T-cell (primary cell): ENCODE measurements at places on chromosomes 5 and 9.

GRCh38 chr5:120304663-120305062 is 159.4 kb upstream of the PRR16 start:
- DNase-seq: no peak

- DNase-seq: no peak
Measured at GRCh38 chr9:134060546-134060945, 7.3 kb downstream of the BRD3 start.

GRCh38 chr5:9202636-9203035 is 343.2 kb downstream of the SEMA5A start:
- no peak for DNase-seq

- DNase-seq: no peak
Measured at GRCh38 chr5:170223360-170223759, 9.4 kb upstream of the C5orf58 start.

GRCh38 chr9:88578121-88579049 is 43.4 kb downstream of the NXNL2 start:
- peak; percentile 72 for DNase-seq

DNA sequence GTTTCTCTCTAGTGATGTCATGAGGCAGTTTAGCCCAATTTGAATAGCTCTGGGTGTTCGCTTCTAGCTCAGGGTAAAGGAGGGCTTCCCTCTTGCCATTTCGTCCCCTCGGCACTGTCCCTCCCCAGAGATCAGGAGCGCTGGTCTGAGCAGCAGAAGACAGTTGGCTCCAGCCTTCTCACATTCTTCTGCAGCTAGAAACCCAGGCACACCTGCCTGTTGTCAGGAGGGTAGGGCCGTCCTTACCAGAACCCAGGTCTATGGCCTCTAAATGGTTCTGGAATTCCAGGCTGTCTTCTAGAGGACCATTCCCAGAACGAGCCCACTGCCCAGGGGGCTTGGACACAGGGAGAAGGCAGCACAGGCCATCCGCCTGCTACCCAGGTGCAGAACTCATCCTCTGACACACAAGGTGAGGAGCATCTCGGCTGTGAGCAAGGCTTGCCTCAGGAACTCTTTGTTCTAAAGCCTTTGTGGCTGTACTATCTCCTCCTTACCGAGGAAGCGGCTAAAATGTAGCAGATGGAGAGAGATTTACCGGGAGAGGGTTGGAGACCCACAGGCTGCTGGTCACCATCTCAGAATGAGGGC is 255.6 kb upstream of the IRX2 start:
- DNase-seq: no peak

DNA sequence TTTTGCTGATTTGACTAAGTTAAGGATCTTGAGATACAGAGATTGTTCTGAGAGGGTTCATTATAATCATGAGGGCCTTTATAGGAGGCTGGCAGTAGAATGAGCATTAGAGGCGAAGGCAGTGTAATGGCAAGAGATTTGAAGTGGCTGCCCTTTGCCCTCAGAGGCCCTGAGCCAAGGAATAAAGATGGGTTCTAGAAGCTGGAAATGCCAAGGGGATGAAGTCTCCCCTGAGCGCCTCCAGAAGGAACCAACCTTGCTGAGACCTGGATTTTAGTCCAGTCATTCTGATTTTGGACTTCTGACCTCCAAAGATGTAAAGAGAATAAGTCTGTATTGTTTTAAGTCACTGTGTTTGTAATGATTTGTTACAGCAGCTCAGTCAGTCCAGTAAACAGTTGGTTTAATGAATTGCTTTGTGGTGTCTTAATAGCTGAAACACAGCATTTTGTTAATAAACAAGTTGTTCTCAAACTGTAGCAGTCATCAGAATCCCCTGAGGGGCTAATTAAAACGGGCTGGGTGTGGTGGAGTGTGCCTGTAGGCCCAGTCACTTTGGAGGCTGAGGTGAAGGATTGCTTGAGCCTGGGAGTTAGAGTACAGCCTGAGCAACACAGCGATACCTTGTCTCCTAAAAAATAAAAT is 23.2 kb downstream of the GLRX start:
- DNase-seq: no peak

GRCh38 chr5:76408104-76408654 is 5.1 kb downstream of the IQGAP2 start:
- DNase-seq: no peak

DNA sequence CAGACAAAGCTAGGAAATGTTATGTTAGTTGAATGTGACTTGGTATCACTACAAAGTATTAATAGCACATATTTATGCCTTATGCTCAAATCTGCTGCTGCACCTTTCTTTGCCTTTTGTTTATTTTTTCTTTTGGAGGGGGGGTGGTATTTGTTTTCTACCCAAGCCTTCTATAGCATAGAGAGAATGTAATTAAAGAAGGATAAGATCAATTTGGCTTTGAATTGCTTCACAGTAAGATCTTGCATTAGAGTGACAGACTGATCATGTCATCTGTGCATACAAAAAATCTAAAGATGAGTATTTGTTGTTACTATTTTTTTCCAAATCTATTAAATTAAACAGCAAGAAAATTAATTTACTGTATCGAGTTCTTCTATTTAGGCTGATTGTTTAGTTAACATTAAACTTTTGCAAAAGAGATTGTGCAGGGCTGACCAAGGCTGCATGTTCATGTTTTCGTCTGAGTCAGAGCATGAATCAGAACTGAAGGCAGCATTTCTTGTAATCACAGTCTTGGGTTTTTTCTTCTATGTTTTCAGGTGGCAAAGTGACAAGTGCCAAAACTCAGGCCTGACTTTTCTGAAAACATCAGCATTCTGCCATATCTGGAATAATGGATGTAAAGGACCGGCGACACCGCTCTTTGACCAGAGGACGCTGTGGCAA is 1007.1 kb upstream of the WWC1 start:
- no peak for DNase-seq

DNA sequence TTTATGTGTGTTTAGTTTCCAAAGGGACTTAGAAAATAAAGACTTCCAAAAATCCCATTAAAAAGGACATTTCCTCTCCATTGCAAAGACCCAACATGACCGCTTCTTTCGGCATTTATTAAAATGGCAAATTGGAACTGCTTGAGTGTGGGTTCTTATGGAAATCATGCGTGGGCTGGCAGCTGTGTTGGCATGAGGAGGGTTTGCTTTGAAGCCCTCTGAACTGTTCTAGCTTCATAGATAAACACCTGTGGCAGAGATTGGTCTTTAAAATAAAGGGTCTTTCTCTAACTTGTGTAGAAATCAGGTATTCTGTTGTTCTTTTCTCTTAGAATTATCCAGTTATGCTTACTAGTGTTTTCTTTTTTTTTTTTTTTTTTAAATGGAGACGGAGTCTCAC is 55.9 kb upstream of the TEX48 start:
- no peak for DNase-seq

- no peak for DNase-seq
Measured at GRCh38 chr9:94140791-94141790, 56.8 kb downstream of the PTPDC1 start.

DNA sequence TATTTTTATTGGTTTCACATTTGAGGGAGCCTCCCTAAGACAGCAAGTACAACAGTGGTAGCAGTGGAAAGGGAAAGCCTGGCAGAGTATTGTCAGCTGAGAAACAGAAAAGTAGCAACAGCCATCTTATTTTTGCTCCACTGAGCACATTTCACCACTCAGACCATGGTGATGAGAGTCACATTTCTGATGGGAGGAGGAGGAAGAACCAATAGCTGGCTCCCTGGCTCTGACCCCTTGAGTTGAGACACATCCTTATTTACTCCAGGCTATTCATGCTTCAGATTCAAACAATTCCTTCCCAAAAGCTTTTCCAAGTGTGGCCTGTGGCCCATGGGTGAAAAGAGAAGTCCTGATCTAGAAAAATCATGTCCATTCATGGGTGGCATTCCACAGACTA is 236.3 kb downstream of the ARHGAP26 start:
- no peak for DNase-seq

DNA sequence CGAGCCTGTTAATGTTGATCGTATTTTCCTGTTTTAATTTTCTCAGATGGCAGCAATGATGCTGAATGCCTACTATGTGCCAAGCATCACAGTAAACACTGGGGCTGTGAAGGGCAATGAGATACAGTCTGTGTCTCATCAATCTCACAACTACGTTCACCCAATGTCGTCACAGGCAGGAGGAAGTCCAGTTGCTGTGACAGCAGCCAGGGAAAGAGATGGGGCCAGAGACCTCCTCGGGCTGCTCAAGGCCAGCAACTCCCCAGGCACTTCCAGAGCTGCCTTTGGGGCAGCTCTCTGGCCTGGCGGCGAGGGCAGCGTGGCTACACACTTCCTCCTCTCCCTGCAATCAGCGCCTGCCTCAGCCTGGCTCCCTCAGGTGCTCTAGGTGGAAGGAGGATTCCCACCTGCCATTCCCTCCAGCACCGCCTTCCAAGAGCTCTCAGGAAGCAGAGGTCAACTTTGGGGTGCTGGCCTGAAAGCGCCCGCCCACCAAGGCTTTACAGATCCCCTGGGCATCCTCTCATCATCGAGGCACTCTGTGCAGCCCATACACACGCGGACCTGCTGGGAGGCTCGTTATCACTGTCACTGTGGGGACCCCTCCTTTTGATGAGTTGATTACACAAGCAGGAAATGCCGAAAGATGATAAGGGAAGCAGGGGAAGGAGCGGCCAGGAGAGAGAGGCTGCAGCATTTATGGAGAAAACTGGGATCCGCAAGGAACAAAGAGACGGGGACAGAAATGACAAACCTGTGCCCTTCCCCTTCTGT is 159.2 kb downstream of the ZDHHC21 start:
- DNase-seq: no peak

GRCh38 chr5:133356396-133356983 is 255.9 kb downstream of the FSTL4 start:
- DNase-seq: no peak

GRCh38 chr5:112418659-112419163 is 366 bp downstream of the EPB41L4A start:
- no peak for DNase-seq

- DNase-seq: no peak
Measured at GRCh38 chr5:109805883-109806282, 116.2 kb downstream of the MAN2A1 start.

DNA sequence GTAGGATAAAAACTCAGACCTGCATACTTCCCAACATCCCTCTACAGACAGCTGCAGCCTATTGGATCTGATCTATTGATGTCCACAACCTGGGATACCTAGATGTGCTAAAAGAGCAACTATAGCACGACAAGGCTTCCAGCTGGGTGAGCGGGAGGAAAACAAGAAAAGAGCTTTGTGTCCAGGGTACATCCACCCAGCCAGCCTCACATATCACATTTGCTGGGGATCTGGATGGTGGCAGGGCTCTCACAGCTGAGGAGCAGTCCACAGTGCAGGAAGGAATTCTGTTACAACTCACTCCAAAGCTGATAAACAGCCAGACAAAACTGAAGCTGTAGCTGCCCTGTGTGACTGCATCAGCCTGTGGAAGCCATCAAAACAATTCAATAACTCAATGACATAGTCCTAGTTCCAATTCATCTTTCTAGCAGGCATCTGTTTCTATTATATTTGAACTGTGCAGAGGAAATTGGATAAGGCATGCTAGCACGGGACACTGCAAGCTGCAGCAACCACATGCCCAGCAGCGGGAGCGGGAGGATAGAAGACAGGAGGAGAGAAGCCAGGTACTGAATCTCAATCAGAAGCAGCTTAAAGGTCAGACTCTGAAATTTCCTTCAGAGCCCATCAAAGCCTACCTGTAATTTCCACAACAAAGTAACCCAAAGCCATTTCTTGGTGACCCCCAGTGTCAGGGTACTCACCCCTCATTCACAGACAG is 45.0 kb downstream of the MED10 start:
- no peak for DNase-seq

DNA sequence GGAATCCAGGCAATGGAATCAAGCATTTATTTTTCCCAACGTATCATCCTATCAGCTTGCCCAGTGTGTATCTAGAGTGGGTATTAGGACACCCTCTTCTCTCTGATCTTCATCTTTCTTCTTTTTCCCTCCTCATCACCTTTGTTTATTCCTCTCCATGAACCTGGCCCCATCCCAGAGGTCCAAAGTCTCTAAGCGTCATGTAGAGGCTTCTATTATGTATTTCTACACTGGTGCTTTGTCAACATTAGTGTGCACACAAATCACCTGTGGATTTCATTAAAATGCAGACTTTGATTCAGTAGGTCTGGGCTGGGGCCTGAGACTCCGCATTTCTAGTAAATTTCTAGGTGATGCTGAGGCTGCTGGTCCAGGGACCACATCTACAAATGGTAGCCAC is 19.8 kb upstream of the PIP5K1B start:
- no peak for DNase-seq

DNA sequence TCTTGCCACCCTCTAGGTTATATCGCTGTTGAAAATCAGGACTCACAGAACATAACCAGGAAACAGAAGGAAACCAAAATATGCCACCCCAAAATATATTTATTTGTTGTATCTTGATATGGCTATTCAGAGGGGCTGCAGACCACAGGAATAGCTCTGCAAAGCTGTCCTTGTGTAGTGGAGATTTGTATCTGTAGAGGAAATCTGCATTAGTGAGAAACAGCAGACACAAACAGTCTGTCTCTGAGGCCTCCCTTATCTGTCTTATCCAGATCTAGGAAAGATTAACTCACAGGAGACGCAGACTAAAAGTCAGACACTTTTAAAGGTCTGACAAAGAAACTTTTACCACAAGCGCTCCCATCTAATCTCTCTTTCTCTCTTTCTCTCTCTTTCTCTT is 54.1 kb upstream of the CEMIP2 start:
- no peak for DNase-seq

- no peak for DNase-seq
Measured at GRCh38 chr5:139849942-139850341, 54.3 kb downstream of the PSD2 start.

DNA sequence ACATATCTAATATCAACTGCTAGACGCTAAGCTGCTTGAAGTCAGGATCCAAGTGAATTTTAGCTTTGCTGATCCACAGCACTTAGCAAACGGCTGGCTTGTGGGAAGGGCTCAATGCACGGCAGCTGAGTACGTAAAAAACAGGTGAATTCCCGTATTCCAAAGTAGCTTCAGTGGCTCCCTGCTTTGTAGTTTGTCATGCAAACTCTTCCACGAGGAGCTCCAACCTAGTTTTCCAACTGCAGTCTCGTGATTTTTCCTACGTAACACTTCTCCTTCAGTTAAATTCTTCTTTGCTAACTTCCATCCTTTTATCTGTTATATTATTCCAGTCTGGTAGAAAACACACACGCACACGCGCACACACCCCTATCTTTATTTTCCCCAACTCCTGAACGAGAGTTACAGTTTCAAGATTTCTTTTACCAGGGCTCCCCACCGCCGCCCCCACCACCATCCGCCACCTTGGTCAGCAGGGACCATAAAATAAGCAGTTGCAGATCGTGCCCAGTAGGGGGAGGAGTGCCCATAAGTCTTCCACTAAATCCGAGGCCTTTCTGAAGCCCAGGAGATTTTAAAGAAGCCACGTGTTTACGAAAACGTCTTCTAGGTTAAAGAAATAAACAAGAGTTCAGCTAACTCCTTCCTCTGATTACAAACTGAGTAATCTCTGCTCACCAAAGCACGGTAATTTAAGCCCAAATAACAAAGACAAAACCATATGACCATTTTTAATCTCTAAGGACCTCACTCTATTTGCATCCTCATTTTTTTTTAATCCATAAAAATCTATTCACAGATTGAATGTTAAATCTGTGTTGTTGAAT is 34.8 kb upstream of the TRIO start:
- no peak for DNase-seq
